ENCODE measurements at places on chromosomes 13 and 19.

DNA sequence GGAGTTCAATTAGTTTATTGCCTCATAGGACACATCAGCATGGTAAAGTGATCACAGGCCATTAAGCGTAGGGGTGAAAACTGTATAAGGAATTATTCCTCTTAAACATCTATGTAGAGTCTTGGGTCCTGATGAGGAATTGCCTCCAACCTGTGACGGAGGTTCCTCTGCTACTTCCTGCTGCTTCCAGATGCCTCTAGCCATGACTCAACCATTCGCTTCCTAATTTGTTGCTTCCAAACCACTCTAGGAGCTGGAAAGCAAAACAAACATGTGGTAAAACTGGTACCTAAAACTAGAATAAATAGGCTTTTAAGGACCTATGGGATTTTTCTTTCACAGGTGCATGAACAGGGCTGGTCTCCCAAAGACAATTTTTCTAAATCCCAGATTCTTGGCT is 253.8 kb downstream of the KLF12 start:
- no peak for DNase-seq

DNA sequence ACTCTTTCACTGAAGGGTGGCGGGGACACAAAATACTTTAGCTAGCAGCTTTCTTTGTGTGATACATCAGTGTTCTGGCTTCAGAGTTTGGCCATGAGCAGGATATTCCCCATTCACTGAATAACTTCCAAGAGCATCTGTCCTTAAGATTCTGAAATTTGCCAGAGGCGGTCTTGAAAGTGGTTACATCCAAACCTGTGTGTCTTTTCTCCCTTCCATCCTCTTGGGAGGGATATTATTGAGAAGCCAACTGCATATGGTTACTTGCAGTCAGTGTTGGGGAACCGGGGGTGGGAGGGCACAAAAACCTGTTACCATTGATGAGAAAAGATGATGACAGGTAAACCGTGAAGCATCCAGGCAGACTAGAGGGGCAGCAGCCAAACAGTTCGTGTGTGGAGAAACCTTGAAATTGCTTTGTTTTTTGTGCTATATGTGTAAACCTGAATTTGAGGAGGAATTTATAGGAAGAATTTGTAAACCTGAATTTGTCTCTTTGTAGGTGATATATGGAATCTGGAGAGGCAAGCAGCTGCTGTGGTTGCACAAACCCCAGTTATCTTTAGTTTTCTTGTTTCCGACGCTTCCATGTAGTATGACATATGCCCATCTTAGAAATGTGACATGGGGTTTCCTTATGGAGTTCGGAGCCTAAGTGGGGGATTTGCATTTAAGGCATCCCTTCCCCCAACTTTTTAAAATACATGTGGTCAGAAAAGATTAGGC is 104.8 kb downstream of the WDFY2 start:
- DNase-seq = no peak

- DNase-seq = no peak
Observed at GRCh38 chr13:33367926-33368325, 82.4 kb upstream of the STARD13 start.

DNA sequence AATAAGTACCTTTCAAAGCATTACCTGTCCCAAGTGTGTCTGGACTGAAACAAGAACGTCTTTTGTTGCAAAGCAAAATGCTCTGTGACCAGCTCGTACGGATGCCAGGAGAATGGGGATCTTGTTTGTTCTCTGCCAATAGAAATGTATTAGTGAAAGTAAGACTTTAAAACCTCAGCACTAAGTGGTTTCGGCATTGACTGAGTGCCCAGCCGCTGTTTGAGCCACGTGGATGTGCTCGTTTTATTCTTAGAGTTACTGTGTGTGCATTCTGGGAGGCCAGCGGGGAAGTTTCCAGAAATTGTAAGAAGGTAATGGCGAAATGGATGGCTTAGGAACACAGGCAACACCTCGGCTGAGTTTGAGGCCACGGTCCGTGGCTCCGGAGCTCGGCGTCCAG is 117.1 kb upstream of the USP29 start:
- DNase-seq = no peak

- no peak for DNase-seq
Observed at GRCh38 chr19:51784922-51785690, 9.9 kb upstream of the FPR3 start.

DNA sequence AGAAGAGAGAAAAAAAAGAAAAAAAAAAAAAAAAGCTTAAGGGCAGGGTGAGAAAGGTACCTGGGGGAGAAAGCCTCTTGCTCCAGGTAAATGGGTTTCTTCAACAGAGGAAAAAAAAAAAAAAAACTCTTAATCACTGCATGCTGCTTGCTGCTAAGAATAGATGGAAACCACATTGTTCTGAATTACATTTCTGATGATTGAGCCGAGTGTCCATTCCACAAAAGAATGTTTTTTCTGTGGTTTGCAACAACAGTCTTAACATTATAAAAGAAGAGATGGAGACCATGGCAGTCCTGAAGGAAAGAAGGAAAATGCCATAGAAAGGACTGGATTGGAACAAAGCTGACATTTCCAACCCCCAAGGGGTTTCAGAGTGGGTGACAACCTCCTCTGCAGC is 1312.7 kb downstream of the SLITRK1 start:
- no peak for DNase-seq

DNA sequence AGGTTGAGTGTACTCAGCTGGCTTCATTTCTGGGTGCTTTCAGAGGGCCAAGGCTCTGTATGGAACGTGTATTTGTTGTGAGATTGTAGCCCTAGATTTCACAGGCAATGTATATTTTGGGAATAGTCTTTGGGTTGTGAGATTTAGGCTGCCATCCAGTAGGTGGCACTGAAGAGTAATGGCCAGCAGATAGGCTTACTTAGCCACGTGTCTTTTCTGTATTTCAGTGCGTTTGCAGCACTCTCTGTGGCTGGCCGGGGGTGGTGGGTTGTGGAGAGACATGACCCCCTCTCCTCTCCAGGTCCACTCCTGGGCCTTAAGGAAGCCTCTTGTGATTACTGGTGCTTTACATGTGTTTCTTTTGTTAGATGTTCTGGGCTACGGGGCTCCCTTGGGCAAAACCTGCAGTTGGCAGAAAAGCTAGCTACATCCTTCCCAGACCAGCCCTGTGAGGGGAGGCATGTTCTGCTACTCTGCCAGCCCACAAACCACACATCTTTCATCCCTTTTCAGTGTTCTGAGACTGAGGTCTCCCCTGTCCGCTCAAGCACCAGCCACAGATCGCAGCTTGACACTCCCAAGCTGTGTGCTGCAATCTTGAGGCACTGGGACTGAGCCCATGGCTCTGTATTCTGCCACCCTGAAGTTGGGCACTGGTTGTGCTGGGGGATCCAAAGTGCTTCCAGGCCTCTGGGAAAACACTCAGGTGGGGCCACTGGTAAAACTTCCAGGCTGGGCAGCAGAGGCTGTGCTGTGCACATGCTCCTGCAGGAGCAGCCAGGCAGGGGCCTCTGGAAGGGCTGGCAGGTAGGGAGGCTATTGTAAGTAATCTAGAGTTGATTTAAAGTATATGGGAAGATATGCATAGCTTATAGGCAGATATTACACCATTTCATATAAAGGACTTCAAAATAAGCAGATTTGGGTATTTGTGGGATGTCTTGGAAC is 1096.8 kb upstream of the PCDH20 start:
- DNase-seq = no peak

- DNase-seq = no peak
Observed at GRCh38 chr19:14160017-14160703, 23.8 kb upstream of the ASF1B start.

DNA sequence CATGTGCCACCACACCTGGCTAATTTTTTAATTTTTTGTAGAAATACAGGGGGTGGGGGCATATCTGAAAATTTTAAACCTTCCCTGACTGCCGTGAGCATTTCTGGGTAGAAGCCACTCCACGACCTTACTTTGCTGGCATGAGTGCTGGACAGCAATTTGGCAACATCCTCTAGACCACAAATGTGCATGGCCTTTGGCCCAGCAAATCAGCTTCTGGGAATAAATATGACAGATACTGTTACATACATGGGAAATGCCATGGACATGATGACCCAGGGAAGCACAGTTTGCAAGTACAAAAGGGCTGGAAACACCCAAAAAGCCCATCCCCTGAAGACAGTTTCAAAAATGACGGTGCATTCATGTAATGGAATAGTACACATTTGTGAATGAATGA is 3.2 kb upstream of the PVR start:
- no peak for DNase-seq

DNA sequence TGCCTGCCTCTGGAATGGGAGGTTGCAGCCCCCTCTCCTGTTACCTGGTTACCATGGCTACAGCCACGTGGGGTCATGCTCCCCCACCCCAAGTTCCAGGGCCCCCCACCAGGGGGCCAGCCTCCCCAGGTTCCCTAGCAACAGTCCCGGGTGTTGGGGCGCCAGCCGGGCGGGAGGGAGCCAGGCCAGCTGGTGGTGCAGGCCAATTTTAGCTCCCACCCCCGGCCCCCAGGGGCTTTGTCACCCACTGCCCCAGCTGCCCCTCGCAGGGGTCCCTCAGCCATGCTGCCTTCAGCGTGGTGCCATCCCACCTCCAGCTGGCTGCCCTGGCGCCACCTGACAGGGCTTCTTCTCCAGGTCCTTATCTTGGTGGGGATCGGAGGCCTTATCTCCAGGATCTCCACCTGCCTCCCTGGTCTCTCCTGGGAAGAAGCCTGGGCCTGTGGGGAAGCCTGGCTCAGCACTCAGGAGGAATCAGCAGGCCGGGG is 3.0 kb downstream of the MARK4 start:
- DNase-seq = no peak

- DNase-seq = no peak
Observed at GRCh38 chr13:101930331-101930730, 471.5 kb downstream of the FGF14 start.

DNA sequence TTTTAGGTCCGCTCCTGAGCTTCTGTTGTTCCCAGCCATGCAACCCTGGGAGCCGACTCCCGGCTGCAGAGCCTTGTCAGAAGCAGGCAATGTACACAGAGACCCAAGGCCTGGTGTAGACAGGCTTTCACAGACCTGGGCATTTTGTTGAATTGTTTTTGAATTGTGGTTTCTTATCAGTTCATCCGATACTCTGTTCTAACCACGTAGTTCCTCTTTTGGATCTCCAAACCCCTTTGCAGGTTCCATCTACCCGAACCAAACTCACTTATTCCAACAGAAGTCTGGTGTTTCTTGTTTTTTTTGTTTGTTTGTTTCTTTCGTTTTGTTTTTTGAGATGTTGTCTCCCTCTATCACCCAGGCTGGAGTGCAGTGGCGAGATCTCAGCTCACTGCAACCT is 6.3 kb upstream of the NLRP2 start:
- DNase-seq = no peak

DNA sequence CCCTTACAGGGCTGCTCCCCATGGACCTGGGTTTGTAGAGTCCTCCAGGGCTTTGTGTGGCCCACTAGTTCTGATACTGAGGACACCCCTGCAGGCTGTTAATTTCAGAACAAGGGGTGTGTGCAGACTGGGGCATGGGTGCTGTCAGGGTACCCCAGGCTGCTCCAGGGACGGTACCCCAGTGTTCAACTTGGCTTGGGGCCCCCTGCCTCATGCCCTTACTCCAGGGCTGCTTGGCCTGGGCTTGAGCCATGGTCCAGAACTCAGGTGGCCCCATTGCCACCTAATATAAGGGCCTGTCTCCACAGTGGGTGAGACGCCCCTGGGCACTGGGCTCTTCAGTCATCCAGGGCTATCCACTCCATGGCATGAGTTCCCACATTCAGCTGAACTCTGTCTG is 1417.6 kb downstream of the UQCRFS1 start:
- no peak for DNase-seq

GRCh38 chr19:31402529-31403316 is 53.5 kb upstream of the TSHZ3 start:
- DNase-seq = no peak
